ENCODE measurements at places on chromosomes 7 and 10.

DNA sequence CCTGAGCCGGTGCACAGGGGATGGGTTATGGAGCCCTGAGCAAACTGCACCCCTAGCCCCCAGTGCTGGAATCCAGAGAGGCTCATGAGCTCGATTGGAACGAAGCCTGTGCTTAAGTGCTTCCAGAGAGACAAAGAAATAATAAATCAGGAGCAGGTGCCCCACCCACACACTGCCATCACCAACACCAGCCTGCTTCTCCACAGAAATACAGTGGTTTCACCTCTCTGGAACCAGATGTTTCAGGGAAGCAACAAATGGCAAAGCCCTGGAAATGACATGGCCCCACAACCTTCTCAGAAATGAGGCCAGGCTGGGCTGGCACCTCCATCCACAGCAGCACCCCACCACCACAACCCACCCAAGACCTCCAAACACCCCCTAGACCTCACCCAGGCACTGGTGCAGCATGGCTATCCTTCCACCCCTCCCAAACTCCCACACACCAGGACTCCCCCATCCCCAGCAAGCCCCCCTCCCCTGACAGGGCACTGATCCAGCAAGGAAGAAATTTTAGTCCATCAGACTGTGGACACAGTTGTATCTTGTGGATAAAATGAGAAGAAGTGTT is 4.1 kb upstream of the SLC18A3 start:
- DNase-seq: no peak

DNA sequence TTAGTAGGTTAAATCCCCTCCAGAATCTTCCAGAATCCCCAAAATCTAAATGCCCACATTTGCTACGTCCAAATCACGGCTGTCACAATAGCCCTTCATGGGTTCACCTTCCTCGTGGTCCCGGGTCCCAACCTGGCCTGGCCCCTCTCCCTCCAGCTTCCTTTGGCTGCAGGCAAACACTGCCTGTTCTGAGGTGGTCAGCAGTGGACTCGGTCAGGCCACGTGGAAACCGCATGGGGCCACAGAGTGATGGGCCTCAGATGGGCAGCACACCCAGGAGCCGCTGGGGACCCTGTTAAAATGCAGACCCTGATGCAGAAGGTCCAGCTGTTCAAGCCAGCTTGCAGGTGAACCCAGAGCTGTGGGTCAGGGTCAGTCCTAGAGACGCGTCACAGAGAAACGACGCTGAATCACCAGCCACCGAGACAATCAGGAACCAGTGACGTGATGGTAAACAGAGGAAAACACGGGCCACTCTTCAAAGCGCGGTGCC is 588.6 kb downstream of the DNAJB6 start:
- no peak for DNase-seq

DNA sequence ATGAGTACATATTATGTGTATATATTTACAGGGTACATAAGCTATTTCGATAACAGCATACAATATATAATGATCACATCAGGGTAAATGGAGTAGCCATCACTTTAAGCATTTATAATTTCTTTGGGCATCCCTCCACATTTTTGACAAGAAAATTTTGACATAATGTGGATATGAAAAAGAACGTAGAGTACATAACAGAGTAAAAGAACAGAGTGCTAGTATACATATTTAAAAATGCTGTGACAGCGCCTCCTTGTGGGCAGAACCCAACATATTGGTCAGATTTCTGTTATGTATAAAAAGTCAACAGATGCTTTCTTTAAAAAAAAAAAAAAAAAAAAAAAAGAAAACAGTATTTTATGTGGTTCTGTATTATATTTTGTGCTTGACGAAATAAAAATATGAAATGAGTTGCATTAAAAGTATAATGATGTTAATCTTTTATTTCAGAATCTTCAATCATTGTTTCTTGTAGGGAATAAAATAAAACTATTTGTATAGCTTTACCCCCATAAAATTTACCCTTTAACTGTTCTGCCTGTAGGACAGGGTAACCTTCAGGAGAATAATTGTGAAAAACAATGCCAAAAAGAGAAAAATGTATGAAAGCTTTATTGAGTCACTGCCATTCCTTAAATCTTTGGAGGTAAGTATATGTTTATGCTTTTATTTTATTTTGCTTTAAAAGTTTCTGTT is 18.3 kb upstream of the HBP1 start:
- DNase-seq: peak; percentile 58

- no peak for DNase-seq
Observed at GRCh38 chr7:151761231-151761630, 115.7 kb downstream of the PRKAG2 start.
